ENCODE measurements at places on chromosomes 1 and 21.

GRCh38 chr1:212566522-212567479 lies 41.8 kb upstream of the ATF3 start:
- DNase-seq = peak; percentile 34

DNA sequence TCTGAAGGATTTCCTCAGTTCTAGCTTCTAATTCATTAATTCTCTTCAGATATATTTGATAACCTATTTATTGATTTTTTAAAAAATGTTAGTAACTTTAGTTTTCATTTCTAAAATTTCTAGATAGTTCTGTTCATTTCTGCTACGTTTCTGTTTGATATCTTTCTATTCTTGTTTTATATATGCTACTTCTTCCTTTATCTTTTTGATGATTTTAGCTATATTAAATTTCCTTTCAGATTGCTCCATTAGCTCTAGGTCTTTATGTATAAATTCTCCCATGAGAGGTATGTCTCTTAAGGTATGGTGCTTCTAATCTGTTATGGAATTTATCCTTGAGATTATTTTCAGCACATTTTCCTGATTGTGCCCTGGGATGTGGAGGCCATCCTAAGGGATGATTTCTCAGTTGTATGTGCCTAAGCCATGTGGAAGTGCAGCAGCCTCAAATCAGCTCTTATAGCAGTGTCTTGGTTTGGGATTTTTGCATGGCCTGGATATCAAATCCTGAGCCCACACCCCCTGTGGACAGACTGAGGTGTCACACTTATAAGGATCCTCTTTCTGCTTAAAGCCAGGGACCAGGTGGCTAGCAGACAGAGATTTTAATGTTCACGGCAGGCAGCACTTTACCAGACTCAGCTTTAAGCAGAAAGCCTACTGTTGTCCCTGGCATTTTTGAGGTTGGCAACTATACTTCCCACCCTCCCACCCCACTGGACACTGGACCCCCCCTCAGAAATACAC lies 6.2 kb upstream of the KCNQ4 start:
- no peak for DNase-seq

GRCh38 chr1:3410142-3410925 lies 44.1 kb upstream of the ARHGEF16 start:
- peak; percentile 83 for DNase-seq

GRCh38 chr1:192588546-192588945 lies 13.0 kb downstream of the RGS1 start:
- no peak for DNase-seq

DNA sequence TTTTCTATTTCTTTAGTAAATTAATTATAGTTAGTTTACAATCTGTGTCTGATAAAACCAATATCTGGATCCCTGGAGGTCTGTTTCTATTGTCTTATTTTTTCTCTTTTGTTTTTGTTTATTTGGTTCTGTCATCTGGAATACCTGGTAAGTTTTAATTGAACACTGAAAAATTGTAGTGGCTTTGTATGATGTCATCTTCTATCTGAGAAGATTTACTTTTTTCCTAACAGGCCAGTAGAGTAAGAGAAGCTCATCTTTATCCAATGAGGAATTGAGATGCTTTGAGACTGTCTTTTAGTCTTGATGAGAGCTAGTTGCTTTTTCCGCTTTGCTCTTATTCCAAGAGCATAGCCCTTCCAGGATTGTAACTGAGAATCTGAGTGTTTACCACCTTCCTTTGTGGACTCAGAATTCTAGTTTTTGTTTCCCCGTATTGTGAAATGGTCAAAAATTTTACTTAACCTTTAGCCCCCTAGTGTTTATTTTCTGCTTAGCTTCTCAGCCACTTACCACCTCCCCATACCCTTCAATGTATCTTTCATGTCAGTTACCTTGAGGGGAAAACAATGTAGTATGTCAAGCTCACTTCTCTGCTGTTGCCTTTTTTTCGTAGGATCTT lies 25.0 kb downstream of the PTGFRN start:
- no peak for DNase-seq

DNA sequence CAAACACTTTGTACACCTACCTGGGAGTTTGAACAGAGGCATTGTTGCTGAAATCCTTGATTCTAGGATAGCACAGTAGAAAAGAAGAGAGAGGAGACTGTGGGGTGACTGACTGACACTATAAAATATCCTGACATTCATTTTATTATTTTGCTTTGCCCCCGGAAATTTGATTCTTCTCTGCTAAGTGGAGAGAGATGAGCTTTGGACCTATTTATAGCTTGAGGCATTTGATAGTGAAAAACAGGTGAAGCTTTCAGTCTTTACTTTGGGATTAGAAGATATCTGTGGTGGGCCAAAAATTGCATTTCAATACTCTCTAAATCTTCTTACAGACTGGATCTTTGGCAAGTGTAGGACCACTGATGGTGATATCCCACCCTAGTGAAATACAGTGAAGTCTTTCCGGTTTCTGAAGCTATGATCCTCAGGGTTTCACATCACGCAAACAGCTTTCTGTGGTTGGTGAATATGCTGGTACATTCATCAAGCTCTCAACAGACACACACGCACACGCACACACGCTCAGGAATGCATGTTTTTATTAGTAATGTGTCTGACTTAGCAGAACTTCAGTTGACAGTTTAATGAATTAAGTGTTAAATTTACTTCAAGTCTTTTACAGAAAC lies at the start of gene AMPD1:
TSS of gene AMPD1 (minus strand) at position 117 of the 629 bp plus-strand sequence. CDS start at position 42, 75 bp downstream.
- no peak for DNase-seq

GRCh38 chr1:54993140-54993539 lies 5.6 kb upstream of the BSND start:
- DNase-seq = no peak

DNA sequence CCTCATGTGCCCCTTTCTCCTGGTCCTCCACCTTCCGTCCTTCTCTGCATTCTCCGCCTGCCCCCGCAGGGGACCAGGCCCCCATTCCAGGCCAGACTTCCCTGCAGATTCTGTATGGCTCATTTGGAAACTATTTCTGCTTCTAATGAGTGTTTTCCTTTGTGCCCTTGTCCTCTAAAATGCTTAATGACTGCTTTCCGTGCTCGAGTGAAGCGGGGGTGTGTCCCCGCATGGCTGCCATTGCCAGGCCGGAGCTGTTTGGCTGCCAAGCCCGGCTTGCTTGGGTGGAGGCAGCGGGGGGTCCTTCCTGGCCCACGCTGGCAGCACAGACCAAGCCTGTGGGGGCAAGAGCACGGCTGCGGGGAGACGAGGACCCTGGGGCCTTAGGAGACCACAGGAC lies 299.3 kb upstream of the VAMP3 start:
- peak; percentile 65 for DNase-seq

- DNase-seq = no peak
Observed at GRCh38 chr21:46117586-46118315, 19.8 kb downstream of the COL6A2 start.

DNA sequence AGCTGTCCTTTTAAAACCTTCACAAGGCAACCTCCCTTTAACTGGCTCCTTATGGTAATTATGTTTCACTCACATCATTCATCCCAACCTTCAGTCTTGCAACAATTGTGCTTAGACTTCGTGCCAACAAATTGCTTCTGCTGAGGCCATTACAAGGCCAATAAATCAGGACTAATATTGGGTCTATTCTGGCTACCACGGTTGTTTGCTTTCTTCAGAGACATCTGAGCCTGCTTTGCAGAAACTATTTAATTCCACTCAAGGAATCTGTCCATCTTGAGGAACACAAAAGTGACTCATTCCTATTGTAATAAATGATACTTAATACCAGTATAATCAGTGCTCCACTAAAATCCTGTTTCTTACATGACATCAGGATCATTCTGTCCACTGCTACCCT lies 2.6 kb upstream of the GSTM4 start:
- DNase-seq = no peak

- DNase-seq = no peak
Observed at GRCh38 chr1:91672601-91673161, 172.0 kb downstream of the CDC7 start.

GRCh38 chr1:204600968-204601367 lies 84.6 kb downstream of the LRRN2 start:
- no peak for DNase-seq

- DNase-seq = no peak
Observed at GRCh38 chr1:81111818-81112217, 688.9 kb upstream of the ADGRL2 start.

DNA sequence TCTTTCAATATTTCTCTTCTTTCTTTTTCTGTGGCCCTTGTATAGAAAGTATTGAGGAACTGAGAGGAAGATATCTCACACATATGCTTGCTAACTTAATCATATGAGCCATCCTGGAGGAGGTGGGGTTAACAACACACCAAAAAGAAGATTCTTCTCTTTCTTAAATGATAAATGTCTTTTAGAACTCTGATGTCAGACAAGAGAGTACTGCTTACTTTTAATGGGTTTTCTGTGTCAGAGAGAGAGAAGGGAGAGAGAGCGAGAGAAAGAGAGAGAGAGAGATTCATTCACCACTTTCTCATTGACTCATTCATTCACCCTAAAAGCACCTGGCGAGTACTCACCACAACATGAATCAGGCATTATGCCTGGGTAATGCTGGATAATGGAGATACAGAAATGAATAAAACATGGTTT lies 250.3 kb upstream of the SGIP1 start:
- no peak for DNase-seq

DNA sequence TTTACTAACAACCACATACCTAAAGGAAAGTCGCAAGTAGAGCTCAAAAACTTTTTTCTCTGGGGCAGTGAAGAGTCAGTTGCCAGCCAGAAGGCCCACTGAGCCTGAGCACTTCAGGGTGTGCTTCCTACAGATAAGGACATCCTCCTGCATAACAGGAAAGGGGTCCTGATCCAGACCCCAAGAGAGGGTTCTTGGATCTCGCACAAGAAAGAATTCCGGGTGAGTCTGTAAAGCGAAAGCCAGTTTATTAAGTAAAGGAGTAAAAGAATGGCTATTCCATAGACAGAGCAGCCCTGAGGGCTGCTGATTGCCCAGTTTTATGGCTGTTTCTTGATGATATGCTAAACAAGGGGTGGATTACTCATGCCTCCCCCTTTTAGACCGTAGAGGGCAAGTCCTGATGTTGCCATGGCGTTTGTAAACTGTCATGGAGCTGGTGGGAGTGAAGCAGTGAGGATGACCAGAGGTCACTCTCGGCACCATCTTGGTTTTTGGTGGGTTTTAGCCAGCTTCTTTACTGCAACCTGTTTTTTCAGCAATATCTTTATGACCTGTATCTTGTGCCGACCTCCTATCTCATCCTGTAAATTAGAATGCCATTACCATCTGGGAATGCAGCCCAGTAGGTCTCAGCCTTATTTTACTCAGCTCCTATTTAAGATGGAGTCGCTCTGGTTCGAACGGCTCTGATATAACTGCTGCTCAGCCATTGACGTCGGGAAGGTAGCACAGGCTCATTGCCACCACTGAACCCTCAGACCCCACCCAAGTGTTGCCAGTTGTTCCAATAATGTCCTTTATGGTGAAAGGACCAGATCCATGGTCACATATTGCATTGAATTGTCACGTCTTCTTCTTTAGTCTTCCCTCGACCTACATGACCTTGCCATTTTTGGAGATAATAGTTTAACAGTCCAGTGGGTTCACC lies 96.6 kb upstream of the ERRFI1 start:
- peak; percentile 60 for DNase-seq

DNA sequence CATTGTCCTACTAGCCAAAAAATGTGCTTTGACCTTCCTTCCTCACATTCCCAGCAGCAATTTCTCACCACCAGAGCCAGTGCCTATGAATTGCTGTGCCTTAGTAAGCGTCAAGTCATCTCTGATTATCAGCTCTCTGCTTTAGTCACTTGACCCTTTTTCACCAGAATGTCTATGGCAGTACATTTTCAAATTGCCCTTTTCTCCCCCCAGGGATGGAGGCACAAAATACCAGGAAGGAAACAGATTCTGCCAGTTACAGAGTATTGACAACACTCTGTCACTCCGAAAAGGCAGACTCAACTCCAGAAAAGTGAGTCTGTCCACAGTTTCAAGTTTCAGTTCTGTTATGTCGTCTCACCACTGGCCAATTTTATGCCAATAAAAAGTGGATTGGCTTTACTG lies 167.4 kb downstream of the TNFSF18 start:
- DNase-seq = no peak

GRCh38 chr1:241837901-241838300 lies 10.1 kb upstream of the EXO1 start:
- DNase-seq = no peak

DNA sequence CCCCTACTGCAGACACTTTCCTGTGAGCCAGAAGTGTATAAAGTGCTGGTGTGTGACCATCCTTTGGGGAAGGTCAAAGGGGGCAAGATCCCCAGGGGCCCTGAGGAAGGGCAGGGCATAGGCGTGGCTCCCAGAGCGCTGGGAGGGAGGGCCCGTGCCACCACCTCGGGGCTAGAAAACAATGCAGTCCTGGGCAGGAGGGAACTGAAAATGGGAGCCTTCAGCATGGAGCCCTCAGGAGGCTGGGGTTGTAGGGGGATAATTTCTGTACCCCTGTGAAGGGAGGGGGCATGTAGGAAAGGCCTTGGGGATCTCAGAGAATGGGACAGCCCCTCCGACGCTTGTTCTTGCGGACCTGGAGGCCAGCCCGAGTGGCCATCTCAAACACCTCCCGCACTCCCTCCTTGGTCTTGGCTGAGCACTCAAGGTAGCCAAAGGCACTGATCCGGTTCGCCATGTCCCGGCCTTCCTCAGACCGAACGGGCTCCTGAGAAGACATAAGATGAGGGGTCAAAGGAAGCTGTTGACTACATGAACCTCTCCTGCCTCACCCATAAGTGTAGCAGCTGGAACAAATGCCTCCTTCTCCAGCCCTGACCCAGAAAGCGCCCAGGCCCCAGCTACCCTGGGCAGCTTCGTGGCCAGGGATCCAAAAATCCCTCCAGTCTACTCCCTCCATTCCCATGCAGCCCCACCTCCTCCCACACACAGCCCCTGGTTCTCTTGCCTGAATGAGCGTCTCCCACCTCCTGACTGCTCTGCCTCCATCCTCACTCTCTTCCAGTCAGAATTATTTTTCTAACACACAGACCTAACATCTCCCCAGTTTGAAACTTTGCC lies 5.5 kb downstream of the RHOC start:
- DNase-seq = no peak

GRCh38 chr21:32539378-32539777 lies 45.9 kb downstream of the TCP10L start:
- DNase-seq = no peak

DNA sequence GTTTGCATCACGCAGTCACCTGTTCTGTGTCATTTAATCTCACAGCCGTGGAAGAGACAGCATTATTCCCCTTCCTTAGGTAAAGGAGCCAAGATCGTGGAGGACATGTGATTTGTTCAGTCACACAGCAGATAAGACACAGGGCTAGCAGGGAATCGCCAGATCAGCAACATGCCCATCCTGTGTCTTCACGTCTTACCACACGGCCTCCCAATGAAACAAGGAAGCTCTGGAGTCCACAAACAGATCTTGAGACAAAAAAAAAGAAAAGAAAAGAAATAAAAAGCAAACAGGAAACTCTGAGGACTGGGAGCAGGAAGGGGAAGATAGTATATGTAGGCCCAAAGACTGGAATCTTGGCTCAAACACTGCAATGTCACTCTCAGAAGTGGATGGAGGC lies 155.3 kb downstream of the ADSS2 start:
- no peak for DNase-seq

DNA sequence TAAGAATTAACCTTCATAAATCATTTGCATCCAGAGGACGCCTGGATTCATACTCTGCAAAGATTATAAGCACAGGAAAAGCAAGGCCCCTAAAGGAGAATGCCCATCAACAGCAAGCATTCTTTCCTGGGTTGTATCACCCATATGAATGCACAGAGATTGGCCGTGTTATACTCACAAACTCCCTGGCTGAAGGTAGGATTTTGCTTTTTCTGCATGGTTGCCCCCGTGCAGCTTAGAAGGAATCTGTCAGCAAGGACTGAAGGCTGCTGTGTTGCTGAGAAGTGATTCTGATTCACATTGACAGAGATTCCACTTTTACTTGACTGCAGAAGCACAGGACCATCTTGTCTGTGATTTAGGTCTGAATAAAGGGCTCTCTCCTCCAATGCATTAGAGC lies 283.0 kb downstream of the LRRIQ3 start:
- no peak for DNase-seq

- DNase-seq = peak; percentile 86
Observed at GRCh38 chr1:19073311-19074186, 117.1 kb upstream of the IFFO2 start.

All from stomach (tissue), 19 donors.